Stimulated activated CD4-positive, alpha-beta T cell treated with anti-CD3 and anti-CD28 coated beads, TNF-alpha, amount 100 ng/mL, for 4 hours (primary cell): ENCODE measurements at places on chromosomes 16 and 17.

- no peak for DNase-seq
Measured at GRCh38 chr16:11684231-11685025, 16.2 kb downstream of the SNN start.

DNA sequence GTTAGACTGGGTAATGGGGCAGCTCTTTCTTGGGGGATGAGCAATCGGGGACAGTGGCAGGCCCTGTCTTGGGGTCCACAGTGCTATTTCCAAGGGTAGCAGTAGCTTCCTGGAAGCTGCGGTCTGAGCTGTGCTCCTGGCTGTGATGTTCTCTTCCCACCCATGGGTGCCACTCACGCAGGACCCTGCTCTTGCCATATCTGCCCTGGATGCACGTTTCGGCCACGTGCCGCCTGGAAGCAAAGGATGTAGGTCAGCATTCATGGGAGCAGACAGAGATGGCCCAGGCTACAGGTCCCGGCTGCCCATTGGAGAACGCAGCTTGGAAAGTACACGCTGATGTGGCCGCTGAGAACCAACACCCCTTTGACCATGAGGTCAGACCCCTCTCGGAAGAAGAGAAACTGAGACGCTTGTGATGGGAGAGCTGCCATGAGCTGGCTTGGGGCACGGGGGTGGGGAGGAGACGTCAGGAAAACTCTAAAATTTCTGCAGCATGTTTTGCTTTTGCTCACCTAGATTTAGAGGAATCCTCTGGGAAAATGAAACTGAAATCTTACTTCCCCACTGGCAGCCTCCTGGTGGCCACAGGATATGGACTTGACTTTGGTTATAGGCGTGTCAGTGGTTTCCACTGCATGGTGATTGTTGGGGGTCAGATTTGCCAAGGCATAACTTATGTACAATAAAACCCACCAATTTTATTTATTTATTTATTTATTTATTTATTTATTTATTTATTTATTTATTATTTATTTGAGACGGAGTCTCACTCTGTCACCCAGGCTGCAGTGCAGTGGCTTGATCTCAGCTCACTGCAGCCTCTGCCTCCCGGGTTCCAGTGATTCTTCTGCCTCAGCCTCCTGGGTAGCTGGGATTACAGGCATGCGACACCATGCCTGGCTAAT, 36.2 kb upstream of the IRF8 start:
- no peak for DNase-seq

DNA sequence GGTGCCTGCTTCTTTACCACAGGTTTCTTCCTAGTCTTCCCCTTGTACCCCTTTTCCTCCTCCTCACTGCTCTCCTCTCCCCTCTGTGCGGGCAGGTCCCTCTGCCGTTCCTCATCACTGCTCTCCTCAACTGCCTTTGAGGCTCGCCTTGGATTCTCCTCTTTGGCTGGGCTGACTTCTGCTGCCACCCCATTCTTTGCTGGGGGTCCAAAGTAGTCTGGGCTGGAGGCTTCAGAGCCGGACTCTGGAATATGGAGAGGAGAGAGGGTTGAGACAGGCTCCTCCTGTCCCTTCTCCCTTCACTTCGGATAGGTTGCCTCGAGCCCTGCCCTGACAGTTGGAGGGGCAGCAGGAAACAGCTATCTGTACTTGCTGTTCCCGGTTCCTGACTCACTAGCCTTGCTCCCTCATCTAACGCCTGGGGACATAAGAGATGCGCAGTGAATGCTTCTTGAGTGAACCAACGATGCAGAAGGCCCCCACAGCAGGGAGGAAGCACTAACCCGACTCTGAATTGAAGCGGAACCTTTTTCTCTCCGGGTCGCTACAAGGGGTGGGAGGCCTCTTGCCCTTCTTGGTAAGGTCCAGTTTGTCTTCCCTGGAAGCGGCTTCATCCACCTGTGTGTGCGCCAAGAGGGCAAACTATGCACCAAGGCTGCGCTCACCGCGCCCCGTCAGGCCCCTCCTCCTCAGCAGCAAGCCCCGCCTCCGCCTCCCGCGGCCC, 655 bp downstream of the HIRIP3 start:
- no peak for DNase-seq

DNA sequence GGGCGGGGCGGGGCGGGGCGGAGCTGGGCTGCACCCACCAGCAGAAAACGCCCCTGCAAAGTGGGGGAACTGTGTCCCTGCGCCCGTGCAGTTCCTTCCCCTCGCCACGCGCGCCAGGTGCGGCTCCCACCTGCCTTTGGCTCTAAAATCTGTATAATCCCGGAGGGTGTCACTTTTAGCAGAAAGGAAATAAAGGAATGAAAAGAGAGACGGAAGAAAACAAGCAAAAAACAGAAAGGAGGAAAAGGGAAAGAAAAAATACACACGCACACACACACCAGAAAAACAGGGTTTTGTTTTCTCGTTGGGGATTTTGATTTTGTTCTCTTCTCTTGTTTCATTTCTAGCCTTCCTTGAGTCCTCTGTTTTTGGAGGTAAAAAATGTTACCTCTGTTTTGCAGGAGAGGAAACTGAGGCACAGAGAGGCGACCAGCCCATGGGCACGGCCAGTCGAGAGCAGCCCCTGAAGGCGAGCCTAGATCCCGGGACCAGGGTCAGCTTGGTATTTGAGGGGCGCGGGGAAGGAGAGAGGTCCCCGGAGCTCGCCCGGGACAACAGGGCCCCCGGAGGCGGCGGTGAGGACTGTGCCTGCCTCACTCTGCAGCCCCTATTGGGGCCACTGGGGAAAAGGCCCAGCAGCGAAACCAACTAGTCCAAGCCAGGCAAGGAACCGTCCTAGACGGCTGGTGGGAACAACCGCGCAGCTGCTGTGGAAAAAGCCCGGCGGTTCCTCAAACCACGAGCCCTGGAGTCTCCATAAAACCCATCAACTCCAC, 594 bp upstream of the CARHSP1 start:
- DNase-seq = no peak

- no peak for DNase-seq
Measured at GRCh38 chr16:28986492-28986891, 1.6 kb downstream of the LAT start.

- no peak for DNase-seq
Measured at GRCh38 chr16:85860413-85861094, 38.4 kb upstream of the IRF8 start.

DNA sequence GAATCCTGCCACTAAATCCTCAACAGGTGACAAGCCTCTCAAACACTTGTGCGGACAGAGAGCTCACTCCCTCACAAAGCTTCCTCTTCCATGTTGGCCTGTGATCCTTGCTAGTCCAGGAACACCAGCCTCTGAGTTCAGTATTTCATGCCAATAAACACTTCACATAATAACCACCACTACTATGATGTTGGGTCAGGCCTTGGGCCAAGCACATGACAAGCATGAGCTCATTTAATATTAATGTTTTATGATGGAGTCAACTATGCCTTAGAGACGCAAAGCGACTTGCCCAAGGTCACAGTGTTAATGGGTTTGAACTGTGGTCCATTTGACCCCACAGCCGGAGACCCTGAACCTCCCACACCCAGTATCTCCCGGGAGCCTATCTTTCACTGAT, 129.1 kb downstream of the GAS7 start:
- no peak for DNase-seq

DNA sequence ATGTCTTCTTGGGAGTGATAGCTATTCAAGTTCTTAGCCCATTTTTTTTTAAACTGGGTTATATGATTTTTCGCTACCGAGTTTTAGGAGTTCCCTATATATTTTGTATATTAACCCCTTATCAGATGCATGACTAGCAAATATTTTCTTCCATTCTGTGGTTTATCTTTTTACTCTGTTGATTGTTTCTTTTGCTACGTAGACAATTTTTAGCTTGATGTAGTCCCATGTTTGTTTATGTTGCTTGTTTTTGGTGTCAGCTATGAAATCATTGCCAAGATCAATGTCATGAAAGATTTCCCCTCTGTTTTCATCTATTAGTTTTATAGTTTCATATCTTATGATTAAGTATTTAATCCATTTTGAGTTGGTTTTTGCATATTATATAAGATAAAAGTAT, 480.5 kb downstream of the CDH11 start:
- DNase-seq = no peak

DNA sequence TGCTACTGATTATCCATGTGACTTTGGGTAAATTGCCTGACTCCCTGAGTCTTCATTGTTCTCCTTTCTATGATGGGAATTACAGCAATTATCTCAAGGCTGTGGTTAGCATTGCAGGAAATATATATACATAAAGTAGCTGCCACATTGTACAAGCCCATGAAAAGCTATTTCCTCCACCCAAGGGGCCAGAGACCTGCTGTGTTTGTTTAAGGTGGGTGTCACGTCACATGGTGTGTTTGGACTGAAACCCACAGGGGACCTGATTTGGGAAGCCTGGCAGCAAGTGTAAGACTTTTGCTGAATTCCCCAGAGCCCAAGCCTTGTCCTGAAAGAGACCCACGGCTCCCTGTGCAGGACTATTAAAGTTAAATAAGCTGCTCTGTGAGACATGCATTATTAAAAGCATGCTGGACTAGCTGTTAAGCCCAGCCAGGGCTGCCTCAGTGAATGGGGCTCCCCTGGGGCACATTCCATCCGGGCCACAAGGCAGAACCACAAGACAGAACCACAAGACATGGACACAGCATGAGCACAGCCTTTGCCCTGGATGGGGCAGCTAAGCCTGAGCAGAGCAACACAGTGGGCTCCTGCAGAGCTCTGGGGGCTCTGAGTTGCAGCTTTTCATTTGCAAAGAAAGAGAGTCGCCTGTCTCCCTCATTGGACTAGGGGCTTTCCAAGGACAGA, 148.9 kb downstream of the SPACA3 start:
- no peak for DNase-seq

GRCh38 chr17:41535764-41536481, 7.8 kb upstream of the KRT19 start:
- no peak for DNase-seq

DNA sequence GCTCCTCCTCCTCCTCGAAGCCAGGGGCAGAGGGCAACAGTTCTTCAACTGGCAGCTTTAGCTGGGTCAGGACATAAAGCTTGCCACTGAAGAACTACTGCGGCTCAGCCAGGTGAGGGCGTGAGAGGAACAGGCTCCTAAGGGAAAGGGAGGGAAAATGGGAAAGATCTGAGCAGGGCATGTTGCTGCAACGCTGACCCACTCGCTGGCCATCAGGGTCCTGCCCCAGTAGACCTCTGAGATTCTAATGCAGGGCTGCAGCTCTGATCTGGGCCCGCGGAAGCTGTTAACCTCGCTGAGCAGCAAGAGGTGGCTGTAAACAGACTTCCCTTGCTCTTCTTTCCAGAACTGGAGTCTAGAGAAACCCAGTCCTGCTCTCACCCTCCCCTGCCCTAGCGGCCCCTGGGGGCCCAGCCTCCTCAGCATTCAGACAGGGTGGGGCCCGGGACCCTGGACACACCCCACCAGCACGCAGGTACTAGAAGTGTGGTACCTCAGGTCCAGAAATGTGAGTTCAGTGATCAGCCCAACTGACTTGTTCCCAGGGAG, 3.8 kb upstream of the TLCD2 start:
- DNase-seq = no peak

GRCh38 chr17:67121316-67121891, 77.0 kb downstream of the CACNG1 start:
- DNase-seq = no peak

DNA sequence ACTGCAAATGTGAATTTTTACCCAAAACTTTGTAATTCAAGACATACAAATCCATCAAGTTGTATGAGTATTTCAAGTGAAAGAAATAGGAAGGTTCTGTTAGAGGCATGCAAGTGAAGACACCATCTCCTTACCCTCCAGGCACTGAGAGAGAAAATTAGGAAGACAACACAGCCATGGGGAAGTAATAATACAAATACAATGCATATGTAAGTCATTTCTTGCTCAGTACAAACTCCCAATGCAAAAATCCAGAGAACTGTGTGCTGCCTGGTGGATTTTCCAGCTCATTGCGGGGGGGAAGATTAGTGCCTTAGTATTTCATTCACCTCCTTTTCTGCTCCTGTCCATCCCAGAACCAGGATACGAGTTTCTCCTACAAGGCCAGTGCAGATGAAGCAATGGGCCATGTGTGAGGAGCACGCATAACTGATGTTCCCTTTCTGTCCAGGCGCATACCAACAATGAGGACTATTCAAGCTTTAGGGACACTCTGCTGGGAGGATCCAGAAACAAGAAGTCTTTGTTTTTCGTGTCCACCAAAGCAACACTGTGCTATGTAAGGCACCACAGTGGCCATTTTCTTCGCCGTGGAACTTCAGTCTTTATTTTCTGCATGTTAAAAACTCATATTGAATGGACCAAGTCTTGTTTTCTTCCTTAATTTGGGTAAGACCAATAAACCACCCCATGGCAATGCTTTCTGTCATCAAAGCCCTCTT, 143.7 kb upstream of the RCVRN start:
- no peak for DNase-seq
